ENCODE measurements at places on chromosomes 12 and 14.

- no peak for DNase-seq
Observed at GRCh38 chr14:69956970-69957369, 77.8 kb downstream of the SMOC1 start.

DNA sequence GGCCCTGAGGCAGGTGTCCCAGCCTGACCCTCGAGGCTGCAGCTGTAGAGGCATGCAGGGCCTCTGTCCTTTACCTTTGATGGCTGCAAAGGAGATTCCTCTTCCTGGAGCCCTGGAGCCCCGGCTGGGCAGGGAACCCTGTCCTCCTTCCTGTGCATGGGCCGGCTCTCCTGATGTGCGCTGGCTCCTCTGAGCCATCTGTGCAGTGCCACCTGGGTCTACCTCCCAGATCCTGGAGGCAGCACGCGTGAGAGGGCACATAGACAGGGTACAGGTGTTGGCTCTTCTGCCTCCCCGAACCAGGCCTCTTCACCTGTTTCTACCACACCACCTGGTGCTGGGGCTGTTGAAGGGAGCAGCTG lies 115.1 kb downstream of the BEGAIN start:
- DNase-seq: no peak

DNA sequence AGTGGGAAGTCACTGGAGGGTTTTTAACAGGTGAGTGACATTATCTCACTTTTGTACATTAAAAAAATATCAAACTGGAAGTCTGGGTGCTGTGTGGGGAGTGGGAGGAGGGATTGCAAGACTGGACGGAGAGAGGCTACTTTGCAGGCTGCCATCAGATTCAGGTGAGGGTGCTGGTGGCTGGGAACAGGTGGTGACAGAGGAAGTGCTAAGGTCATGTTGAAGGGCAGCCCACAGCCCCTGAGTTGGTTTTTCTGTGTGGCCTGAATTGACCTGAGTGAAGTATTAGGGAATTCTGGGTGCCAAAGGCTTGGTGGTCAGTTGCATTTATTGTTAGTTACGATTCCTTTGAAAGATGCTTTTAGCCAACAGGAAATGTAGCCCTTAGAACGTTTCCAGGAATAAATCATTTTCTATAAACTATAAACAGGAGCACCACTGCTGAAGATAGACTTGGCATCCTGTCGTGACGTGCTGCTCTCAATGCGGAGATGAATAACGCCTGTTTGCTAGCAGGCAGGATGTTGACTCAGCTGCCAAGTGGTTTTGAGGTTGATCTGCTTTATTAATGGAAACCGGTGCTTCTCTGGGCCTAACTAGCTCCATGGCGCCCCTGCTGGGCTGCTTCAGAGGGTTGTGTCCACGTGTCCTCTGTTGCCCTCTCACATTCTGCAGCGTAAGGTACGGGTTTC lies 707.5 kb upstream of the TMEM132C start:
- no peak for DNase-seq

DNA sequence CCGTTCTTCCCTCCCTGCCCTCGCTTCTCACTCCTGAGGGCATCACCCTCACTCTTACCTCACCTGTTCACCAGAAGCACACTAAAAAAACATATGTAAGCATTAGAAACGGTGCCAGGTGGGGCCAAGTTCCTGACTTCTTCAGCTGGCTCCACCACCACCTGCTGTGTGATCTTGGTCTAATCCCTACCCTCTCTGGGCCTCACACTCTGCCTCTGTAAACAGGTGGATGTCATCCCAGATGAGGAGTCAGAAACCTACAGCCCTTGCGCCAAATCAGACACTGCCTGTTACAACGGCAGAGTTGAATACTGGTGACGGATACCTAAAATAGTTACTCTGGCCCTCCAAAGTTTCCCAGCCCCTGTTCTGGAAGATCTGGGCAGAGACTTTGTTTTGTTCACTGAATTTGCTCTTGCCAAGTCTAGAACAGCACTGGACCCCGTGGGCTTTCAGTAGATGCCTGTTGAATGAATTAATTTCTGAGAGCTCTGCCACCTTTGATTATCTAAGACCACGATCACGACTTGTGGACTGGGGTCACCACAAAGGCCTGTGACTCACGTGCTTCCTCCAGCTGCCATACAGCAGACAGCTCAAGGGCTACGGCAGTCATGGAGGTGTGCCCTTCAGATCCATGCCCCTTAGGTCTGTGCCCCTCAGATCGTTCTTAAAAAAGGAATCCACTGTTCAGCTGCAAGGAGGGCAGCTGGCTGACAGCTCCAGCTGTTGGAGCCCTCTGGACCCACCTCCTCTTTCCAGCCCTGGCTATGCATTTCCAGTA lies 71.9 kb downstream of the GSC start:
- DNase-seq: no peak

- DNase-seq: no peak
Observed at GRCh38 chr12:132389026-132389425, 59.6 kb upstream of the GALNT9 start.

- no peak for DNase-seq
Observed at GRCh38 chr14:24706351-24706750, 72.4 kb upstream of the GZMB start.

- no peak for DNase-seq
Observed at GRCh38 chr12:92496790-92497189, 206.0 kb upstream of the PLEKHG7 start.

GRCh38 chr12:128976120-128976738 lies 123.0 kb downstream of the GLT1D1 start:
- no peak for DNase-seq

- no peak for DNase-seq
Observed at GRCh38 chr12:88388566-88389540, 191.4 kb downstream of the KITLG start.

- no peak for DNase-seq
Observed at GRCh38 chr12:132596016-132596415, 14.4 kb downstream of the LRCOL1 start.
